Kidney capillary endothelial cell (primary cell): ENCODE measurements at places on chromosomes 3 and 15.

DNA sequence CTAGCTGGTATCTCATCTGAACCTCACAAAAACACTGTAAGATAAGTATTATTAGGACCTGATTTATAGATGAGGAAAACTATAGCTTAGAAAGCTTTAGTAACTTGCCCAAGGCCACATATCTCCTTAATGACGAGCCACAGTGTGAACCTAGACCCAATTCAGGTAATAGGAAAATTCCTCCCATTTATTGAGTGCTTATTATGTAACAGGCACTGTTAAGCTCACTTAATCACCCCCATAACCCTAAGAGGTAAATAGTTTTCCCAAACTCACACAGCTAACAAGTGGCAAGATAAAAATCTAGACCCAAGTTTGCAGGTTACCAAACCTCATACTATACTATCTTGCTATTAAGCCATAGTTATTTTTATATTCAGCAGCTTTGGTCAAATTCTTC lies 7.9 kb downstream of the WDR5B start:
- no peak for DNase-seq

DNA sequence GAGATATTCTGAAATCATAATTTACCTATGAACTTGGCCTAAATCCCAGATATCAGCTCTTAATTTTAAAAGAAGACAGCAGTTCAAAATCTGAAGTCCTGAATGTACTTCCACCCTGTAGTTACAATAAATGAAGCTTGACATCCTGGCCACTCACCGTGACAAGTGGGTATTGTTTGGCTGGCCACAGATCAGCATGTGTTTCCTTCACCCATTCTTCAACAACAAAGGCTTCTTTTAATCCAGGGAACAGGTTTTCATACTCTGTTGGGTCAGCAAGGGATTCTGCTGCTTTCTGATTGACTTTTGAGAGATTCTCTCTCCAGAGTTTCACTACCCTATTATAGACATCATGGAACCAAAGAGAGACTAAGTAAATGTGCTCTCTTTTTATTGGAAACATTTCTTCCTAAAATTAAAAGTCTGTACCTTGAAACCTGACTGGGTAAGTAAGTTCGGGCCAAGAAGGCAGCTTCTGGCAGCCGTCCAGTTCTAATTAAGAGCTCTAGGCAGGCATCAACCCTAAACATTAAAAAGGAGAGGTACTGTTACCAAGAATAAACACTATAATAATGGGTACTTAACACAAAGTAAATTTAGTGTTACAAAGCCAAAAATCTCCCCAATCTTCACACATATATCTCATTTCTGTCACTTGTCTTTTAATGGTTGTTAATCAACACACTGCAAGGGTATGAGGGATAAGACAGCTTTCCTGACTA lies 15.2 kb downstream of the MRPS22 start:
- DNase-seq, result no peak

DNA sequence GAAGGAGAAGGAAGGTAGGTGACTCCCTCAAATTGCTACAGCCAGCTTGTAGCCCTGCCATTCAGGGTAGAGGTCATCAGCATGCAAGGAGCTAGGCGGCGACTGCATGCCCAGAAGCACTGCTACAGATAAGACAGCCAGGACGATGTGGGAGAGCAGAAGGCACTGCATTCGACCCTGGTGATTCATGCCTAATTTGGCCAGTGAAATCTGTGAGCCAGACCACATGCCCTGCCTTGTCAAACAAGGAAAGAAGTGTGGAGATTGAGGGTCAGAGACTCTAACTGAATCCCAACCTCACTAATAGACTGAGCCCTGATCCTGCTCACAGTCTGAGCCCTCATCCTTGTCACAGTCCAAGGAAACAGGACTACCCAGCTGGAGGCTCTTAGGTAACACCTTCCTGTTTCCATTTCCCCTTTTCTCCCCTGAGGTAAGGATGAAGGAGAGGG lies 86.6 kb downstream of the LINGO1 start:
- DNase-seq, result peak; percentile 33

DNA sequence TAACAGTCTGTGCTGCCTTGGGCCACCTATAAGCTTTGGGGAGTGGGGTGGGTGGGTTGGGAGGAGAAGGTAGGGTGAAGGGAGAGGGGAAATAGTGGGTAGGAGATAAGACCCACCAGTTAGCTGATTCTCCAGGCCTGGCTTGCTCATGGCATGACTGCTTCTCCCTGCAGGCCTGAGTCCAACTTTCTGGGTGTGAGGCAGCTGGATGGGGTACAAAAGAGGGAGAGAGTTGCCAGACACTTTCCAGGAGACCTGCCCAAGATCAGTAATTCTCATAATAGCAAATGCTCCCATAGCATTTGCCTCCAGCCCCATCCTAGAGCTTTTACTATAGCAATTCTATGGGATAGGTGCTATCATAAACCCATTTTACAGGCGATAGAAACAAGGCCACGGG lies 7.7 kb downstream of the CGNL1 start:
- no peak for DNase-seq

- peak; percentile 66 for DNase-seq
Measured at GRCh38 chr3:43290956-43291355, 4.6 kb downstream of the SNRK start.

DNA sequence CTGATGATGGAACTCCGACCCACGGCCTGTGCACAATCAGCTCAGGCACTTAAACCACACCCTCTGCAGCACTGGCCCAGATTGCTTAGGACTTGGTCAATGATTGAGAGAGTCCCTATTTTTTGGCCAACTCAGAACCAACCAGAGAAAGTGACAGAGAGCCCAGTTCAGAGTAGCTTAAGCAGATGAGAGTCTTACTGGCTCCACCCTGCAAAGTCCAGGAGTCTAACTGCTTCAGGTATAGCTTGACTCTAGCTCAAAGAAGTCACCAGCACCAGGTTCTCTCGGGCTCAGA lies 20.1 kb downstream of the SLC6A20 start:
- DNase-seq, result no peak

DNA sequence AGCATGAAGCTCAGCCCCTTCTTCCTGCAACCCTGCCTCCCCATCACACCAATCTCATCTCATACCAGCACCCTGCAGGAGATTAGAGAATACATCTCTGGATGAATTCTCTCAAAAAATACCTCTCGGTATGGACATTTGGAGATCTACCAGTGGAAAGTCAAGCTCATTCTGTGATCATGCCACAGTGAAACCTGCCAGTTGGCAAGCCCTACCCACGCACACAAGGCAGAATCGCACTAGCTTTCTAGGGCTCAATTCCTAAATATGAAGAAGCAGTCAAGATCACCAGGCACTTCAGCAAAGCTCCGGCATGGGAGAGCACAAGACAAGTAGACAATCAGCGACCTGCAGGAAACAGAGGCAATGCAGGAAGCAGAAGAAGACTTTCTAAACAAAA lies 221.2 kb downstream of the NTRK3 start:
- DNase-seq, result no peak

DNA sequence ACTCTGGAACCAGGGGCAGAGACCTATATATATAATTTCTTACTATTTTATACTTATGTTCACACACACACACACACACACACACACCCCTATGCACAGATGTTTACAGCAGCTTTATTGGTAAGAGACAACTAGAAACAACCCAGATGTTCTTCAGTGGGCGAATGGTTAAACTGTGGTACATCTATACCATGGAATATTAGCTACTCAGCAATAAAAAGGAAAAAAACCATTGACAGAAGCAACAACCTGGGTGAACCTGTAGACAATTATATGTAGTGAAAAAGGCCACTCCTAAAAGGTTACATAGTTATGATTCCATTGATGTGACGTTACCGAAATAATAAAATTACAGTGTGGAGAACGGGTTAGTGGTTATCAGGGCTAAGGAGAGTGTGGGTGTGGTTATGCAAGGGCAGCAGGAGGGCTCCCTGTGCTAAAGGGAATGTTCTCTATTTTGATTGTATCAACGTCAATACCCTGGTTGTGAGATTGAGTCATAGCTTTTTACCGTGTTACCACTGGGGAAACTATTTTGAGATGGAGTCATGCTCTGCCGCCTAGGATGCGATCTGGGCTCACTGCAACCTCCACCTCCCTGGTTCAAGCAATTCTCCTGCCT lies 85.5 kb downstream of the FLNB start:
- no peak for DNase-seq

DNA sequence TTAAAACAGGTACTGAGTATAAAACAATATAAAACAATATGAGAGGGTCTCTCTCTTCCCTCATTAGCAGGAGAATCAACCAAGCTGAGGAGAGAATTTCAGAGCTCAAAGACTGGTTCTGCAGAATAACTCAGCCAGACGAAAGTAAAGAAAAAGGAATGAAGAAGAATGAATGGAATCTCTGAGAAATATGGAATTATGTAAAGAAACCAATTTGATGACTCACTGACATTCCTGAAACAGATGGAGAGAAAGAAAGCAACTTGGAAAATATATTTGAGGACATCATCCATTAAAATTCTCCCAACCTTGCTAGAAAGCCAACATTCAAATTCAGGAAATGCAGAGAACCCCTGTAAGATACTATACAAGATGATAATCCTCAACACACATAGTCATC lies 630.9 kb downstream of the PYDC2 start:
- DNase-seq, result no peak

DNA sequence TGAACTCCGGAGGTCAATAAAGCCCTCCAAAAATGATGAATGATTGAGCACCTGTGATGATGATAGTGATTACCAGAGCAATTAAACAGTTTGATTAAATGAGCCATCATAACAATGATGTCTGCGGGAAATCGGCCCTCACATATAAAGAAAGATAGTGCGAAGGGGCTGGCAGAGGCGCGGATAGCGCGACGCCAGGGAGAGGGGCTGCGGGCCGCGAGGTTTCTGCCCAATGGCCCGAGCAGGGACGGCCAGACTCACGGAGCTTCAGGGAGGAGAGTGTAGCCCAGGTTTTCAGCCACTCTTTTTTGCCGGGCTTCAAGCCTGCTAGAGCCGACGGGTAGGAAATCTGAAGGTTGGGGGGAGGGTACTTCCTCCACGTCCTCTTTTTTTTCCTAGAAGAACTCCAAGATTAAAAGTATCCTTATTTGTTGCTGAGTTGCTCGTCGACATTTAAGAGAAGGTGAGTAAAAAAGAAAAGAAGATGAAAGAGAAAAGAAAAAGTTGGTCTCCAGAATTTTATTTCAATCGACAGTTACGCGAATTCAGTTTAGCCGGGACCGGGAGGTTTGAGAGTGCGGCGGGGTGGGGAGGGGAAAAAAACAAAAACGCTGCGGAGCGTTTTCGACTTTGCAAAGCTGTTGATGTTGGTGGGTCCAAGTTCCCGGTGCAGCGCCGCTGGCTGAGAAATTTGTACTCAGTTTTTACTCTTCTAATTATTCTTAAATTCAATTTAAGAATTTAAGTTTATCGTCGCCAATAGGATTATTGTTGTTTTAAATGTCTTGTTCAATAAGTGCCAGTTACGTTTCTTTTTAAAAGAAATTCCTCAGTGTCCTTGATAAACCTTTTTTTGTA lies 2.2 kb upstream of the MEIS2 start:
- no peak for DNase-seq

DNA sequence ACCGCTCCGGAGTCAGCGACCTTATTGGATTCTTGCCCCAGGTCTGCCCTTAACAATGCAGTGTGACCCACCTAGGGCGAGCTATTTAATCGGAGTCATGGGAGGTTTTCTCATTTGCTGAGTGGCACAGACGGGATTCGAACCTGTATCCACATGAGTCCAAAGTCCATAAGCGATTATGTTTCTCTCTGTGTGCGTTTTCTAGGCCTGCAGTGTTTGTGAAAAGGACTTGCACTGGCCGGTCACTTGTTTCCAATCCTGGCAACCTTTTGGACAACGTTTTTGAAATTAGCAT lies 691 bp upstream of the HDGFL3 start:
- DNase-seq, result peak; percentile 16

GRCh38 chr3:64143409-64144130 lies 81.7 kb downstream of the PRICKLE2 start:
- peak; percentile 9 for DNase-seq

DNA sequence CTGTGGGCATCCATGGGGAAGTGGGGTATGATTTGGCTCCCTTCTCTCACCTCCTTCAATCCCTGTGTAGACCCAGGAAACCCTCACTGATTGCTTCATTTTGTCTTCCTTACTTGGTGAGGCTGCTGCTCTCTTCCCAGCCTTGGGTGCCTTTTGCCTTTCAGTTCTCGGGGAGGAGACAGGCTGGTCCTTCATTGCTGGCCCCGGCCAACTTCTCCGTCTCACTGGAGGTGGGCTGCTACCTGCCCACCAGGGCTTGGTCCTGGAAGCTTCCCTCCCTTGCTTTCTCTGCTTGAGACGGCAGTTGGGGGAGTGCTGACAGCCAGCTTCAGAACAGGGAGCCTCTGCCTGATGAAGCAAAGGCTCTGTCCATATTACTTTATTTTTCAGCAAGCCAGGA lies 4.7 kb downstream of the FOXL2 start:
- DNase-seq, result no peak

DNA sequence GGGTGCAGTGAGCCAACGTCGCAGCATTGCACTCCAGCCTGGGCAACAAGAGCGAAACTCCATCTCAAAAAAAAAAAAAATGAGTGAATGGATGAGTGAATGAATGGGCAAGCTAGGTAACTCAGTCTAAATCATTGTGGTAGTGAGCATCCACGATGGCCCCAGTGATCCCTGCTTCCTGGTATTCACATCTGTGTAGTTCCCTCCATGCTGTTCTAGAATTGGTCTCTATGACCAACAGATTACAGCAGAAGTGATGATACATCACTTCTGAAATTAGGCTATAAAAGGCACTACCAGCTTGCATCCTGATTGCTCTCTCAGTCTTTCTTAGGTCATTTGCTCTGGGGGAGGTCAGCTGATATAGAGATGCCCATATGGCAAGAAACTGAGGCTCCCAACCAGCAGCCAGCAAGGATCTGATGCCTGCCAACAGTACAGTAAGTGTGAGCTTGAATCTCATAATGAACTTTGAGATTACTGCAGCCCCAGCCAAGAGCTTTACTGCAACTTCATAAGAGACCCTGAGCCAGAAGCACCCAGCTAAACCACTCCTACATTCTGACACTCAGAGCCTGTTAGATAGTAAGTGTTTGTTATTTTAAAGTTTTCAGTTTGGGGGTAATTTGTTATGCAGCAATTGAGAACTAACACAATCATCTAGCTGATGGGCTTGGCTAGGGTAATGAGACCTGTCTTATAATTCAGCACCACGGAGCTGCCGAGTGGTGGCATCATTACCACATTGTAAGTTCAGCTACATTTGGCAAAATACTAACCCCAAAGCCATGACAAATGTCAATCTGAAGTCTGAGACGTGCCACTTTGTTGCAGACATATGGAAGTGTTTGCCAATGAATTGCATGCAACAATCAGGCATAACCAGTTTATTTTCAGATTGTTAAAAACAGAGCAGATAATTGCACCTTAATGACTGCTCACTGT lies 53.0 kb downstream of the KLHL6 start:
- no peak for DNase-seq

DNA sequence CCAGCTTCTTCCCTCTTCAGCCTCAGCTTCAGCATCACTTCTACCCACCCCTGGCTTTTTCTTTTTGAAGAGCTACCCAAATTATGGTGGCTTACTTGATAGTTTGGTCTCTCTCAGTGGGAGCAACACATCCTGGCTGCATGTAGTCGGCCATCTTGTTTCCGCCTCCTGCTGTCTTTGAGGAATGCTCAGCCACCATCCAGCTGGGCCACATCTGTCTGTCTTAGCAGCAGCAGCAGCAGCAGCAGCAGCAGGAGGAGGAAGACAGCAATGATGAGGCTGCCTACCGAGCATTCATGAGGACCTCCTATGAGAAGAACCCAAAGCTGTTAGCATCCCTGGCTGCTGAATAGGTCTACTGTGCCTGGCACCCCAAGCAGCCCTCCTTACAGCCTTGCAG lies 19.7 kb downstream of the IL16 start:
- no peak for DNase-seq

- DNase-seq, result peak; percentile 79
Measured at GRCh38 chr3:62318752-62319569, 54.4 kb downstream of the FEZF2 start.
